GM12891 (cell line): ENCODE measurements at places on chromosomes 2 and 18.
A peak's percentile ranks its signal among the peaks of the same experiment; 100 is the strongest.

- DNase-seq = no peak
Observed at GRCh38 chr2:142603759-142604158, 273.7 kb upstream of the KYNU start.

DNA sequence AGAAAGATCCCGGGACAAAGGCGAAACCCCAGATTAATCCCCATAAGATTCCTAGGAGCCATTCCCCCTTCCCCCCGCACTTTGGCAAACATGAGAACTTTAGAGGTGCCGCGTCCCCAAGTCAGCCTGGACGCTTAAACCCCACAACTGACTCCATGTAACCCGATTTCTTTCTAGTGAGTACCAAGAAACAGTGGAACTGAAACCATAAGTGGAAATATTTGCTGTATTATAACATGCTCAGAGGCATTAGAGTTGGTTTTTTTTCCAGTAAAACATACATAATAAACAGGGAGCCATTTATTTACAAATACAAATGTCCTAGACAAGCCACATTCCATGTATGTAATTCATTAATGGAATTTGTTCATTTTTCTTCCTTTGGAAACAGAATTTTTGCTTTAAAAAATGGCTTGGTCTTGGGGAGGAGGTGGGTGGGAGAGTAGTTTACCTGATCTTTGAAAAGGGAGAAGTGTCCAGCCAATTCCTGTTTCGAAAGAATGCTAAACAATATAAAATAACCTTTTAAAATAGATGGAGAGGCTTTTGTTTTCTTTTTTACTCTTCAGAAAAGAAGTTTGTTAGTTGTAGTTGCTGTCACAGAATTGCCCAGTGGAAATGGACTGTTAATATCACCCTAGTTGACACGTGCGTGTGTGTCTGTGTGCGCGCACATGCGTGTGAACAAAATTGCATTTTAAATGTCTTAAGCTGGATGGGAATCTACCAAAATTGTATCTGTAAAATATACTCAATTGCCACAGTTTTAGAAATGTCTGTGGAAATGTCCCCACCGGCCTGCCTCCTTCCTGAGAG lies 10.6 kb downstream of the POU3F3 start:
- DNase-seq = no peak

DNA sequence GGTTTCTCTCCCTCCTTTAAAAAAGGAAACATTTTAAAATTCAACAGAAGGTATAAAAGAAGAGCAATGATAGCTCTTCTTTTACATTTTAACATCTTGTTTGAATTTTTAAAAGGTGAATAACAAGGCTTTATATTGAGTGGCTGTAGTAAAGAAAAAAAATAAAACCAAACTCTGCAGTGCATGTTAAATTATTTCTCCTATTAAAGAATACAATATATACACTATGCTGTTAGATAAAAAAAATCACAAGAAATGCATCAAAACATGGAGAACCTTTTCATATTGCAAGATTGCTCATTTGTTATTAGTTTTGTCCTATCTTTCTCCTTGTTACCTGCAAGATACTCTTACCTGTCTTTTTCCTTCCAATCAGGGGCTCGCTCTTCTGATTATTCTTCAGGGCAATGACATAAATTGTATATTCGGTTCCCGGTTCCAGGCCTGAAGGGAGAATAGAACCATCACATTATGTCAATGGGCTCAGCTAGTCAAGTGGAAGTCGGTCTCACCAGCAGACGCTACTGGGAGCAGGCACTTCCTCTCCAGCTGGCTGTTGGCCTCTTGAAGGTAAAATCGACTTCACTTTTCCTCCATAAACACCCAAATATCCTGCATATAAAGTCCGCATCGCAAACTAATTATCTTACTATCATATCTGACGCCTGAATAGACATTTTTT lies 61.2 kb downstream of the ATIC start:
- no peak for DNase-seq

- no peak for DNase-seq
Observed at GRCh38 chr2:34909992-34910705, 1311.0 kb upstream of the FAM98A start.

GRCh38 chr2:47560107-47560819 lies 157.3 kb downstream of the MSH2 start:
- DNase-seq = no peak

DNA sequence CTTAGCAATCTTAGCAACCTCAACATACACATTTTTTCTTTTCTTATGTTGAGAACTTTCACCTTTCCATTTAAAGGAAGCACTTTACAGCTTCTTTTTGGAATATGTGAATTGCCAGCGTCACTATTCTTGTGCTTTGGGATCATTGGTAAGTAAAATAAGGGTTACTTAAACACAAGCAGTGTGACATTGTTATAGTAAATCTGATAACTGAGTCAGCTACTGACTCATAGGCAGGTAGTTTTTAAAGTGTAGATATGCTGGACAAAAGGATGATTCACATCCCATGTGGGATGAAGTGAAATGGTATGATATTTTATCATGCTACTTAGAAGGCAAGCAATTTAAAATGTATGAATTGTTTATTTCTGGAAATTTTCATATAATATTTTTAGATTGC lies 637.2 kb downstream of the DCDC2C start:
- no peak for DNase-seq

DNA sequence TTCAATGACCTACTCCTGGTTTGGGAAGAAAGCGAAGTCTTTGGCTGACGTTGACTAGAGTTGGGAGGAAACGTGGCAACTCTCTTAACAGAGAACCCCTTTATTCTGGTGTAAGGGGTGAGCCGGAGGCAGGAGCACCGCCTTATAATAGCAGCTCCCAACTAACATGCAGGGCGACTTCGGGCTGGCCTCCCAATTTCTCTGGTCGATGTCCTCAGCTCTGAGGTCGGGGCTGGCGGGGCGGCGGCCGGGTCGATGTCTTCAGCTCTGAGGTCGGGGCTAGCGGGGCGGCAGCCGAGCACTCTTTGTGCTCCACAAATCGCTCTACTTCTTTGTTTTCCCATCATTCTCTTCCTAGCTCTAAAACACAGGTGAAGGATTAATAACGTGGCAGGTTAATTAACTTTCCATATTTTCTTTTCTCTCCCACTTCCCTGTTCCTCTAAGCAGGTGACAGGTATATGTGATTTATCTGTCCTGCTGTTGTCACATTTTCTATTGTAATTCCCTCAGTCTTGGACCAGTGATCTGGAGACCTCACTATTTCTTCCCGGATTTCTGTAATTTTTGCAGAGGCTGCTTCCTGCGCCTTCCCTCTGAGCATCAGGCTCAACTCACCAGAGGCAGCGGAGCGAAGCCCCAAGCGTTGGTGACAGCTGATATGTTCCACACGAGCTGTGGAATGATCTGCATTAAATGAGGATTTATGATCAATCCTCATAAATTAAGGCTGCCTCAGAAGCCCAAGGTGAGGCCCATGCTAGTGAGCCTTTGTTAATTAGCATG lies 64.3 kb downstream of the ACKR3 start:
- DNase-seq = no peak

GRCh38 chr2:104944495-104944894 lies 90.6 kb downstream of the POU3F3 start:
- DNase-seq = no peak

- no peak for DNase-seq
Observed at GRCh38 chr2:152781175-152781574, 62.8 kb downstream of the ARL6IP6 start.

GRCh38 chr2:172031536-172031935 lies 31.8 kb downstream of the METAP1D start:
- no peak for DNase-seq

DNA sequence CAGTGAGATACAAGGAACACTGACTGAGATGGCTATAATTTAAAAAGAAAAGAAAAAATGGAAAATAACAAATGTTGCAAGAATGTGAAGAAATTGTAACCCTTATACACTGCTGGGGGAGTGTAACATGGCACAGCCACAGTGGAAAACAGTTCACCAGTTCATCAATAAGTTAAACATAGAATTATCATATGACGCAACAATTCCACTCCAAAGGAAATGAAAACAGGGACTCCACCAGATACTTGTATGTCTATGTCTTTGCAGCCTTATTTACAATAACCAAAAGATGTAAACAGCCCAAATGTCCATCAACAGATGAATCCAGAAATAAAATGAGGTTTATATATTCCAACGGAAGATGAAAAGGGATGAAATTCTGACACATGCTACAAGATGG lies 30.8 kb downstream of the DDX18 start:
- no peak for DNase-seq

GRCh38 chr18:79914614-79915160 lies 36.8 kb downstream of the SLC66A2 start:
- no peak for DNase-seq

DNA sequence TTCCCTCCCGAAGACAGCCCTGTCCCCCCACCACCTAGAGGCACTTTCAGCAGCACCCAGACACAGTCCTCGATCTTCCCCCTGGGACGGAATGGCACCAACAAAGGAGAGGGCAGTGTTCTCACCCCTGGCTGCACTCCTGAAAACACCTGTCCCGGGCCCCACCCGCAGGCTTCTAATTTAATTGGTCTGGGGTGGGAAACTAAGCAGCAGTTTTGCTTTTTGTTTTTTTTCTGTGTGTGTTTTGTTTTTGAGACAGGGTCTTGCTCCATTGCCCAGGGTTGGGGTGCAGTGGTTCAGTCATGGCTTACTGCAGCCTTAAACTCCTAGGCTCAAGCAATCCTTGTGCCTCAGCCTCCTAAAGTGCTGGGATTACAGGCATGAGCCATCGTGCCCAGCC lies 38.4 kb upstream of the REL start:
- no peak for DNase-seq

DNA sequence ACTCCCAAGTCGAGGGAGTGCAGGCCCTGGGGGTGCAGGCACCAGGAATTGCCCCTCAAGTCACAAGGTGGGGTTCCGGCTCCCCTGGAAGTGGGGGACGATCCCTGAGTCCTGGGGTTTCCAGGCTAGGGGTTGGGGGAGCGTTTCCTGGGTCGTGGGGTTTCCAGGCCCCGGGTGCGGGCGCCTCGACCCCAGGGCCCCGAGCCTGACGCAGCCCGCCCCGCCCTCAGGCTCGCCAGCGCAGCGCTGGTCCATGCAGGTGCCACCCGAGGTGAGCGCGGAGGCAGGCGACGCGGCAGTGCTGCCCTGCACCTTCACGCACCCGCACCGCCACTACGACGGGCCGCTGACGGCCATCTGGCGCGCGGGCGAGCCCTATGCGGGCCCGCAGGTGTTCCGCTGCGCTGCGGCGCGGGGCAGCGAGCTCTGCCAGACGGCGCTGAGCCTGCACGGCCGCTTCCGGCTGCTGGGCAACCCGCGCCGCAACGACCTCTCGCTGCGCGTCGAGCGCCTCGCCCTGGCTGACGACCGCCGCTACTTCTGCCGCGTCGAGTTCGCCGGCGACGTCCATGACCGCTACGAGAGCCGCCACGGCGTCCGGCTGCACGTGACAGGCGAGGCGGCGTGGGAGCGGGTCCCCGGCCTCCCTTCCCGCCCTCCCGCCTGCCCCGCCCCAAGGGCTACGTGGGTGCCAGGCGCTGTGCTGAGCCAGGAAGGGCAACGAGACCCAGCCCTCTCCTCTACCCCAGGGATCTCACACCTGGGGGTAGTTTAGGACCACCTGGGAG lies 12.0 kb downstream of the SIGLEC15 start:
- DNase-seq = no peak

- DNase-seq = no peak
Observed at GRCh38 chr2:7685342-7686015, 768.3 kb downstream of the RNF144A start.

- DNase-seq = no peak
Observed at GRCh38 chr2:223180463-223180862, 128.5 kb downstream of the KCNE4 start.

GRCh38 chr2:215517391-215517790 lies 81.5 kb upstream of the FN1 start:
- no peak for DNase-seq

DNA sequence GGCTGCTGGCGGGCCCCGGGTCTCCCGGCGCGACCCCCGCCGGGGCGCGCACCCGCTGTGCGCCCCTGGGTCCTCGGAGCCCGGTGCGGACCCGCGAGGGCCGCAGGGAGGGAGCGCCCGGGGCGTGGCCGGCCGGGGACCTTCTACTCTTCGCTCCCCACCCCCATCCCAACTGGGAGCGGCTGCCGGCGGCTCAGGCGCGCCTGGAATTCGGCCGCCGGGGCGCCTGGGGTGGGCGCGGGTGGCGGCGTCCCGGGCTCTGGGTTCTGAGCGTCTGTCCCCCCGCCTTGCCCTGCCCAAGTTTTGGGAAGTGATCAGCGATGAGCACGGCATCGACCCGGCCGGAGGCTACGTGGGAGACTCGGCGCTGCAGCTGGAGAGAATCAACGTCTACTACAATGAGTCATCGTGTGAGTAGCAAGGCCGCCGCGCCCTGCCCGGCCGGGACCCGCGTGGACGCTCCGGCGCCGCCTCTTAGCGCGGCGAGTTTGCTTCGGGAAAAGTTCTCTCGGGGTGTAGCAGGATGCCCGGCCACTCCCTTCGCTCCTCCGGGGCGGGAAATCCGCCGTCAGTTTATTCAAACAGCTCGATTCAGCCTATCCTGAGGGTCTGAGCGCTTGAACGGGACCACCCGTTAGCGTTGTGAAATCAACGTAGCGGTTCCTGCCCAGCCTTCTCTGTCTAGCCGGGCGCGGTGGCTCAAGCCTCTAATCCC lies 502 bp downstream of the TUBB6 start:
- DNase-seq = peak; percentile 62

DNA sequence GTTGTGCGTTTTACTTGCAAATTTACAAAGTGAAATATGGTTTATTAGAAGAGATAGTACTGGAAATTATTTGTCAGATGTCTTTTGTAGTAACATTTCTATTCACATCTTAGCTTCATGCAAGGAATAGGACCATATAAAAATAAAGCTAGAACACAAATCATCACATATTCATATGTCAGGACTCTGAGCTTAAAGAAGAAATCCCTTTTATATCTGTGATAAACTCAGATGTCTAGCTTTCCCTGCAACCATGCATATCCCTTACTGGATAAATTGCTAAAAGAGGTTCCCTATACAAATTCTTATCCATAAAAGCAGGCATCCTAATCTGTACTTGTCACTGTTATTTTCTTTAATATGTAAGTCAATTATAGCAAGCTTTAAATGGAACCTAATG lies 178.5 kb downstream of the NRXN1 start:
- no peak for DNase-seq

- DNase-seq = no peak
Observed at GRCh38 chr2:8636041-8636491, 45.8 kb upstream of the ID2 start.

GRCh38 chr2:105082107-105082506 lies 44.2 kb downstream of the MRPS9 start:
- DNase-seq = no peak

GRCh38 chr2:124024561-124025170 lies 421 bp upstream of the CNTNAP5 start:
- no peak for DNase-seq

- DNase-seq = no peak
Observed at GRCh38 chr2:170155723-170156253, 22.2 kb upstream of the MYO3B start.
